ENCODE measurements at places on chromosomes 7 and 10. TPM values are rescaled to one million over a fixed set of nuclear protein-coding genes. Genes with fewer than 3 reads are reported as not detected.

- DNase-seq: no peak
- no peak overlapping the region for H3K27ac ChIP-seq
- no peaks in the 10 kb centered on the region for H3K27me3 ChIP-seq
- no peaks in the 10 kb centered on the region for H3K36me3 ChIP-seq
- no peak overlapping the region for H3K4me3 ChIP-seq
Measured at GRCh38 chr10:118939211-118940007, 90.1 kb upstream of the NANOS1 start.

The TDRD1 gene
- 0.15 TPM for polyA plus RNA-seq

The CLCN1 gene
- not detected for polyA plus RNA-seq

The SLC18A3 gene
- not detected for polyA plus RNA-seq

The KCNIP2 gene
- not detected for polyA plus RNA-seq

The PLOD3 gene
- 25.4 TPM for polyA plus RNA-seq

The SOSTDC1 gene
- polyA plus RNA-seq: not detected
